ENCODE measurements at places on chromosomes 11 and 22.

DNA sequence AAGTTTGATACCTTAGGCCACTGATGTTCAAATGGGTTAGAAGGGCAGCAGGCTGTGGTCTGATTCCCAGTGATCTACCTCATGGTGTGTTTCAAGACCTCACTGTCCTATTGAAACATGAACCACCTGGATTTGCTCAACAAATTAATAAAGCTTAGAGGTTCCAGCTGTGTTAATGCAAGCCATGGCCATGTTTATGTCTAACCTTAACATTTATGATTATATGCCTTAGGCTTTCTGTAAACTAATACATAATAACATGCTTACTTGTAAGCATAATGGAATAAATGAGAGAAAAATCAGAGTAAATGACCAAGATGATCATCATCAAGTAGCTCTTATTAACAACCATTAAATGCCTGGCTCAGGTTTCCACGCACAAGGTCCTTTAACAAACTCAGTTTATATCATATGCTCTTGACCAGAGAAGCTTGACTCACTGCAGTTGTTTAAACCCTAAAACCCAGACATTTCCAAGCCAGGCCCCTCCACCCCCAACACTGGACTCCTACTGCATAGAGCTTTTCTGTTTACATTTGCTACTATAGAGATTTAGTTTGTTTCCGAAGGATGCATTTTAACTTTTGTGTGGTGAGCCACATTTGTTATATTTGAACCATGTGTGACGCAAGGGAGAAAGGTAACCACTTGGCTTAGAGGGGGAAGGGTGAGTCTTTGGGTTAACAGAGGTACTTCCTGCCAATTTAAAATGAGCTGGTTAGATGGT lies 43.7 kb downstream of the KREMEN1 start:
- no peak for DNase-seq

DNA sequence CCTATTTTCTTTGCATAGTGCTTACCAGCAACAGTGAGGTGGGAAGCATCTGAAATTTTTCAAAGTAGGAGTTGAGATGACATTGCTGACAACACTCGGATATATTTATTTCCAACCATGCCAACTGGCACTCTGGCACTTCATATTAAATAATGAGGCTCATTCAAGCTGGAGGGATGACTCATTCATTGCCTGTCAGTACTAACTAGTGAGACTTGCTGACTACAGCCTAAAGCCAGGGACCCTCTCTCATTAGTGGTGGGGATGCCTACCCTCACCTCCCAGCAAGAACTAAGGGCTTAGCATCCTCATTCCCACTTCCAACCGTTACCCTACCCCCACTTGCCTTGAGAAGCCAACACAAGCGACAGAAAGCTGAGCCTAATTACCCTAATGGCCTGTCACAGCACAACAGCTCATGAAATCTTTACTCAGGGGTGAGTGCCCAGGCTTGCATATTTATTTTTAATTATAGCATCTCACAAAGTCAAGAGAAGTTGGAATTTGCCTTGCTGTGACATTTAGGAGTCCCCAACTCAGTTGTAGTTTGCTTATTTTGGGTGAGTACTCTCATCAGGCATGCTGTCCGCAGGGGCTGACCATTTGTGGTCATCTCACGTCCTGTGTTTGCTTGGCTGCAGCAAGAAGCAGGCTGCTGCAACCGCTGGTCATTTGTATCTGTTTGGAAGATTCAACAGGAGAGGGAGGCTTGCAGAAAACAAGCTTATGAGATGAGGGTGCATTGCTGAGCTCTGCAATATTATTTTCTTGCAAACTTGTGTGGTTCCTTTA lies 181.6 kb upstream of the POU2AF2 start:
- DNase-seq = no peak

DNA sequence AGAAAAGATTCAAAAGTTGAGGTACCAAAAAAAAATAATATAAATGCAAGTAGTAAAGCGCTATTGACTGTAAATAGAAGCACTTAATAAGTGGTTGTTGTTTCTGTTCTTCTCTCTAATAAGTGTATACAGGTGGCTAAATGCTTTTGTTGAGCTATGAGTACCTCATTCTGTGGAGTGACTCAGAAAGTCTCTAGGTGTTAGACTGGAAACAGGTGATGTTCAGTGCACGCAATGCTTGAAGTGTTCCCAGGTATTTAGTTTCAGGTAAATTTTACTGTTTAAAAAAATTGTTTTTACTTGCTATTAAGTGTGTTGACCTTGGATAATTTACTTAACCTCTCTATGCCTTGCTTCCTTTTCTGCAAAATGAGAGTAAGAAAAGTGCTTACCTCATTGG lies 24.2 kb downstream of the POU2AF3 start:
- DNase-seq = no peak

DNA sequence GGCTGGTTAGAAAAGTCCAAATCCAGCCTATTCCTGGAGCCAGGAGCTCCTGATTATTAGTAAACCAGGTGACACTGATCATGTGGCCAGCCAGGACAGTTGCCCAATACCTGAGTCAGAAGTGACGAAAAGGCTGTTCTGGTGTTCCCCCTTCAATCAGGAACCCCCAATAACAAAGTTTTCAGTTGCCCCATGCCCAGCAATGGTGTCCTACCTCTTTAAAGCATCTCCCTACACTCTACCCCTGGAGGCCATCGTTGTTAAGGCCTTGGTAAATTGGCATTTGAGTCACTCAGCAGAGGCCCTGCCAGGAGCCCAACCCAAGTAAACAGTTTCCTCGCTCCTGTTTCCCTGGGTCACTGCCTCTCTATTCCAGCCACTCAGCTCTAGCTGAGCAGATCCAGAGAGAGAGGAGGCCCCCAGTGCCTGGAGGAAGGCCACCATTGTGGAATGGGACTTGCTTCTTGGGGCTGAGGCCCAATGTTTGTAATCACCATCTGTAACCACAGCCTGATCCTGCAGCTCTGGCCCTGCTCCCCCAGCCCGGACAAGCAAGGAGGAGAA lies 25.0 kb downstream of the ARHGAP1 start:
- no peak for DNase-seq

GRCh38 chr11:77223797-77224196 lies 77.7 kb downstream of the GDPD4 start:
- DNase-seq = no peak

GRCh38 chr11:34105957-34106504 lies 602 bp downstream of the NAT10 start:
- DNase-seq = no peak

DNA sequence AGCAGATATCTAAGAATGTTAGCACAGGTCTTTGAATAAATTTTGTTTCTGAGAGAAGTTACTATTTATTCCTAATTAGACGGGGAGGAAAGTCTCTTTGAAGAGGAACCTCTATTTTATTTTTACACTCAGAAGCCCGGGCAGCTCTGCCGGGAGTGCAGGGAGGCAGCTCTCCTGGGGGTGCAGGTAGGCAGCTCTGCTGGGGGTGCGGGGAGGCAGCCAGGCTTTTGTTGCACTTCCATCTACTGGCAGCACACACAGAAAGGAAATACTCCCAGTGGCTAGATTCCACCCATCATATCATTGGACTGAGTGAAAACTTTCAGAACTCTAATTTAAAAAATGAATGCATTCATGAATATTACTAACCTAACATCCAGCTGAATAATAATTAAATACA lies 24.6 kb downstream of the OR10A6 start:
- DNase-seq = no peak

DNA sequence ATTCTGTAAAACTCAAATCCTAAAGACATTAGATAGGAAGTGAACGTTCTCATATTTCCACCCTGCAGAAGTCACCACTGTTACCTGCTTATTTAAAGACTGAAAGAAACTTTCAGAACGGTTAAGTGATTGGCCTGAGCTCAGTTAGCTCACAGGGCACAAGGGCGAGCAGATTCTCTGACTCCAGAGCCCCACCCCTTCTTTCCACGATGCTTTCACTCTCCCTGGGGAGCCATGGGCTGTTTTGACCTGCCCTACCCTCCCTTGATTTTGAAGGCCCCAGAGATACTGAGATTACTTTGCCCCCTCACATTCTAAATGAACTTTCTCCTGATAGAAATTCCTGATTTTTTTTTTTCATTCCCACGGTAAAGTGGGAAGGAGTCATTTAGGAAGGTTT lies 33.9 kb downstream of the ARHGAP1 start:
- DNase-seq = no peak

GRCh38 chr11:69253028-69253427 lies 40.9 kb upstream of the MYEOV start:
- DNase-seq = no peak

DNA sequence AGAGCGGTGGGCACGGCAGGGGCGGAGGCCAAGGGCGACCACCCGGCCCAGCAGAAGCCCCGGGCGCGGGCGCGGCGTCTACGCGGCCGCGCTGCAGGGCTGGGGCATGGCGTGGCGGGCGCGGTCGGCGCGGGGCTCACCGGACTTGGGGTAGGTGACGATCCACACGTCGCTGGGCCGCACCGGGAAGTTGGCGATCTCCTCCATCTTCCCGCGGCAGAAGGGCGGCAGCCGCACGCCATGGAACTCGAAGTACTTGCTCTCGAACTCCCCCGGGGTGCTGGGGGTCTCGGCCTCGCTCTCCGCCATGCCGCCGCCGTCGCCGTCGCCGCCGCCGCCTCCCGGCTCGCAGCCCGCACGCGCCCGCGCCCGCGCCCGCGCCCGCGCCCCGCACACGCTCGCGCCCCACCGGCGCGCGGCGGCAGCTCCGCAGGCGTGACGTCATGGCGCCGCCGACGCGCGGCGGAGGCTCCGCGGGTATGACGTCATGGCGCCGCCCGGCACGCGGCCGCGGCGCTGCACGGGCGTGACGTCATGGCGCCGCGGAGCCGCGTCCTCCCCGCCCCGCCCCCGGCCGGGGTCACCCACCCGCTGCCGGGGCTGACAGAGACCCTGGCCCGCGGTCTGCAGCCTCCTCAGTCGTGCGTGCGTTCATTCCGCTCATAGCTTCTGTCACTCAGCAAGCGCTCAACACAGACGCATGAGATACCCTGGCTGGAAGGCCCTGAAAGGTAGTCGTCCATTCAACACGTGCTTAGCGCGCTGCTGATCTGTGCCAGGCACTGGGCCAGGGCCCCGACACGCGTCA lies at the start of gene SULT4A1:
Gene SULT4A1, minus strand, starts transcription at position 440 of the 808 bp plus-strand sequence. Its CDS starts 131 bp downstream, at position 309.
- no peak for DNase-seq

DNA sequence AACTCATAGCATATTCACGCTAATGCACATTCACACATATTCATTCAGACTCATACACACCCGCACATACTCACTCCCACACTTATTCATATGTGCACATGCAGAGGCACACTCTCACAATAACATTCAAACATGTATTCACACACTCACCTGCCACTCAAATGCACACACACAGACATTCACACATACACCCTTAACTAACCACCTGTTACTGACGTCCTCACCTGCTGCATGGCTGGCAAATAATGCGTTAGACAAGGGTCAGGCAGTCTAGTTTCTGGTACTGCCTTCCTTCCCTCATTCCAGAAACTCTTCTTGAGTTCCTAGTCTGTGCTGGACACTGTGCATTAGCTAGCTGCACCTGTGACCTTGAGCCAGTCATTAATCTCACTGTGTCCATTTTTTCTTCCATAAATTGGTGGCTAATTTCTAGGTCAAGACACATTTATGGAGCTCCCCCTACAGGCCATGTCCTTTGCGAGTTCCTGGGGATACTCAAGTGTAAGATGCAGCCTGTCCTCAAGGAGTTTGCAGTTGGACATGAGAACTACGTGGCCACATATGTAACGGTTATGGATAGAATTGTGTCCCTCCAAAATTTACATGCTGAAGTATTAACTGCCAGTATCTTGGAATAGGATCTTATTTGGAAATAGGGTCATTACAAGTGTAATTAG lies 34.5 kb upstream of the SEZ6L start:
- DNase-seq = no peak

- DNase-seq = no peak
Measured at GRCh38 chr22:31350410-31350863, 4.3 kb upstream of the PATZ1 start.

- no peak for DNase-seq
Measured at GRCh38 chr11:85590848-85591483, 36.2 kb downstream of the DLG2 start.

DNA sequence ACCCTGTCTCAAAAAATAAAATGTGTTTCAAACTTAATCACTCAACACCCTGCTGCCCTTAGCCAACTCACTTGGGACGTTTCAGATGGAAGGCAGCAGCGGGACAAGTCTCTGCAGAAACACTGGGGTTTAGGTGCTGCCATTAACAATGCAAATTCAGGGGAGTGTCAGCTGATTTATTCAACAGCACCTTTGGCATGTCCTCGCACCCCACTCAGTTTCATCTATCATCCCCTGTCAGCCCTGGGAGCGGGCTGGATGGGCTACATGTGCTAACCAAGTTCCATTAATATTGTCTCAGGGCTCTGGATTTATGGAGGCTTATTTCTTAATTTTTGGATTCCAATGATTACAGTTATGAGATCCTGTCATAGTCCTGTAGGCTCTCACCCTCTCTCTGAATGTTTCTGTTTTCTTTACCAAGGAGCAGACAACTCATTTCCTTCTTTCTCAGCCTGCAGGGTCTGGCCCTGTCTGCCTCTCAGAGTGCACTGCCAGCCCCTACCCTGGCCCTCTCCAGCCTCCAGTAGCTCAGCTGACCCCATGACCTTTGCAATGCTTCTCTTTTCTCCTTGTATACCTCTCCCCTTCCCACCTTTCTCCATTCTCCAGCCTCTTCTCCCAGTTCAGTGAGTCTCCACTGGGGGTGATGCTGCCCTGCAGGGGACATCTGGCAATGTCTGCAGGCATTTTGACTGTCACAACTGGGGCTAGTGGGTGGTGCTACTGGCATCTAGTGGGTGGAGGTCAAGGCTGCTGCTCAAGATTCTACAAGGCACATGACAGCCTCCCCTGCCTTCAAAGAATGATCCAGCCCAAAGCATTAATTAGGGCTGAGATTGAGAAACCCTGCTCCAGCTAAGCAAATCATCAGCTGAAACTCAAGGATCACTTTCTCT lies 79.0 kb downstream of the APIP start:
- no peak for DNase-seq

DNA sequence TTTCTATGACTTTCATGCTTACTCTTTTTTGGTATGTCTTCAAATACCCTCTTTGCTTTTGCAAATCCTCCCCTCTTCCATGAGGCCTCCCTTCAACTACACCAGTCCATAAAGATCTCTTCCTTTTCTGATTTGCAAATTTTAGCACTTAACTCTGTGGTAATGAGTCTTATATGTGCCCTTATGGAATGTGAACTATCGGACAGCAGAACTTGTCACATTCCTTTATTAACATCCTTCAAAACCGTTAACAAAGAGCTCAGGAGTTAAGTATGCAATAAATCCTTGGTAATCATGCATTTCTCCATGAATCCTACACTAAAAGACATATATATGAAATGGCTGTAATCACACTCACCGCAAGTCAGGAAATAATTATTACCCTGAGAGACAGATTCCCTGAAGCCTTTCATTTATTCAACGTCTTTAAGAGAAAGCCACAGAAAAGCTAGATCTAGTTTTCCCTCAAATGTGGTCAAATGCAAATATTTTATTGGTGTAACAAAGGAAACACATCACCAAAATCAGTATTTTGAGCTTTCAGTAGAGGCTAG lies 7.4 kb downstream of the CLNS1A start:
- DNase-seq = no peak

GRCh38 chr22:31083923-31084810 lies 3.0 kb downstream of the SMTN start:
- no peak for DNase-seq

DNA sequence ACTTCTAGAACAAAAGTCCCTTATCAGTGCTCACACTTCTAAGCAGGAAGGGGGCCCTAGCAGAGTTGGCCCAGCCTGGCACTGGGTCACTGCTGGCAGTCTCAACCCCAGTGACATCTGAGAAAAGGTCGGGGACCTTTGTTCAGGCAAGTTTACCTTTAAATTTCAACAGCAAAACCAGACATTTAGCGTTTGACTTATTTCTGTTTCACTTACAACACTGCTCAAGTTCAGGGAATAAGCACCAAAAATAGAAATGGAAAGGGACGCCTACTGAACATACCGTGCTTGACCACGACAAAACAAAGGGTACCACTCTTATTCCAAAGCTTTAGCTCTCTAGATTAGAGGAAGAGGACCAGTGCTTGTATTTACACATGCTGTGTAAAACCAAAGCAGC lies 26.2 kb downstream of the PITPNB start:
- DNase-seq = no peak
